Stimulated activated CD4-positive, alpha-beta T cell treated with anti-CD3 and anti-CD28 coated beads, TNF-alpha, amount 100 ng/mL, for 1 hour (primary cell): ENCODE measurements at places on chromosomes 2 and 18.

DNA sequence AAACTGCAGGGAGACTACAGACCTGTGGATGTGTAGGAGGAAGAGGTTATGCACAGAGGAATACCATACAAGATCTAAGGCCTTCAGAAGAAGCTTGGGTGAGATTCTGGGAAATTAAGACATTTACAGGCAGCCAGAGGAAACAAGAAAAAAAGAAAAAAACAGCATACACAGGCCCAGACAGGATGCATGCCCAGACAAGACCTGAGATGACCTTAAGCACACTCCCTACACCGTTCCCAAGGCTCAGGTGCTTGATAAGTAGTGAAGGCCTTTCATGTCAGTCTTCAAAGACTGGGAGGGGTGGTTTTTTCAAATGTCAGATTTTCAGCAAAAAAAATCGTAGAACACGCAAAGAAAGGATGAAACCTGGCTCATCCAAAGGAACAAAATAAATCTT lies 83.0 kb downstream of the CCDC138 start:
- DNase-seq, result no peak

- DNase-seq, result no peak
These were observed 238.9 kb downstream of the FHOD3 start for GRCh38 chr18:36536426-36536825.

GRCh38 chr2:160445673-160446072 lies 47.9 kb downstream of the RBMS1 start:
- DNase-seq, result no peak

GRCh38 chr2:32366595-32366994 lies 9.8 kb downstream of the BIRC6 start:
- no peak for DNase-seq

DNA sequence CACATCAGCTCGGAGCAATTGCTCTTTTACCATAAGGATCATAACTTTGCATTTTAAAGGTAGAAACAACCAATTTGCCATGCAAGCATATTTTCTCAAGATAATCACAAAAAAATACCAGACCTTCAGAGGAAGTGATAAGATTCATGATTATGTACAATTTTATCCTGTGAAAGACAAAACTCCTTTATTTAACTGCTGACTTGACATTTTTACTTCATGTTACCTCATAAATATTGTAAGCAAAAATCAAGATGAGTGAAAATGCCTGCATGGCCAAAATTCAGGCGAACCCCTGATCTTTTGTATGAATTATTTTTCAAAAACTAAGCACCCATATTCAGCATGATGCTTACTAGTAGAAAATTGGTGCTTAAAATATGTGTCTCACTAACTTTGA lies 246.4 kb downstream of the CD226 start:
- no peak for DNase-seq

- no peak for DNase-seq
These were observed 399.6 kb upstream of the DSEL start for GRCh38 chr18:67916097-67916496.

DNA sequence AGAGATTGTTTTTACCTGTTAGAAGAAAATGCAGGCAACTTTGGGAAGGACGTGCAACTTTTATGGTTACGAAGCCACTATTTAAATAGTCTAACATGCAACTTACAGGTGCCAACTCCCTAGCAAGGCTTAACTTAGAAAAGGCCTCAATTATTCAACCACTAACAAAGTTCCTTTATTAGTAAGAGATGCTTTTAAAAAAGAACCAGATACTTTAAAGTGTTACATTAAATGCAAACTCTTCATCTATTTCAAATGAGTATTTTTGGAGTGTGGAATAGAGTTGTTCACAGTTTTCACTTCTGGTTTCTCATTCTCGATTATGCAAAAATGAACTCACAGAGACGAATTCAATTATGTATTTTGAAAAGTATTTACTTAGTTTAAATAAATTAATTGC lies 51.7 kb downstream of the PELI1 start:
- DNase-seq, result no peak

DNA sequence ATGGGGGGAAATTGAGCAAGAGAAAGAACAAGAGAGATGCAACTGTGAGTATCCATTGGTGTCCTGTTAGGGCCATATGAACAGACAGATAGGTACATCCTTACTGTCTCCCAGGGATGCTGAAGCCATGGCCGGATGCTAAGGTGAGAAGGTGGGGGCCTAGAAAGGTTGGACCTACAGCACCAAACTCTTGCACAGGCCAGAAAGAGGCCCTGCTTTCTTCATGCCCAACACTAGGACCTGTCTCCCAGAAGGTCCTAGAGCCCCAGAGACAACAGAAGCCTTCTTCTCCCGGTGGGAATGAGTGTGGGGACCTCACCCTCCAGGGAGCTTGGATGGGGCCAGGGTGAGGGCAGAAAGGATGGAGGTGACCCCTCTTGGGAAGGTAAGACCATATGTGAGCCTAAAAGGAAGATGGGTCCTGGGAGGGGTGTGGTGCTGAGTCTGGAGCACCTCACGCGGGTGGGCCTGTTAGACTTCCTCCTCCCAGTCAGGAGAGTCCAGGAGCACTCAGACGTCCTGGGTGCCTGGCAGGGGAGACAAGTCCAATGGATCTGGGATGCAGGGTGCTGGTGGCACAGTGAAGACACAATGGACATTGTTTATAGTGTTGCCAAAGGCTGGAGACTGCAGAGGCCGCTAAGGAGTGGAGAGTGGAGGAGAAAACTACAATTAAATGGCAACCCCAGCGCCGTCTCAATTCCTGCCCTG lies 265.3 kb downstream of the CYP26B1 start:
- no peak for DNase-seq

GRCh38 chr2:171963198-171963597 lies 36.6 kb upstream of the METAP1D start:
- DNase-seq, result no peak
